ENCODE measurements at places on chromosomes 5 and 9.

DNA sequence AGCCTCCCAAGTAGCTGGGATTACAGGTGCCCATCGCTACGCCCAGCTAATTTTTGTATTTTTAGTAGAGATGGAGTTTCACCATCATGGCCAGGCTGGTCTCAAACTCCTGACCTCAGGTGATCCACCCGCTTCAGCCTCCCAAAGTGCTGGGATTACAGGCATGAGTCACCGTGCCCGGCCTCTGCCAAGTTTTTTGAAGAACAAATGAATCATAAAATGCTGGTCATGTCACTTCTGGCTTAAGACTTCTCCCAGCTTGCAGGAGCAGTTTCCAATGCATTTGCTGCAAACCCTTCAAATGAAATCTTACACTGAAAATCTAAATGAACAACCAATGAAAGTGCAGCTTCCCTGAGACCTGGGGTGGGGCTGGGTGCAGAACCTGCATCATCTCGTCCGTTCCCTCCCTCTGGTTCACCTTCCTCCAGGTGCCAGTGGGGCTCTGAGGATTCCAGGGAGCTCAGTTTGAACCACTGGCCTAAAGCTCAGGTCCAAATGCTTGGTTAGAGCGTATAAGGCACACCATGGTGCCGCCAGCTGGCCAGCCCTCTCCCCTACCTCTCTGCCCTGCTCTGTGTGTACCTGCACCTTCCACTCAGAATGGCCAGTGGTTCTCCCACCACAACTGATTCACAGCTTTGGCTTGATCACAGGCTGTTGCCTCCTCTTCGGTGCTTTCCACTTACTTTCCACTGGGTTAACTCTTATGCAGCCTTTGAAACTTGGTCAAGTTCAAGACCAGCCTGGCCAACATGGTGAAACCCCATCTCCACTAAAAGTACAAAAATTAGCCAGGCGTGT is 39.8 kb upstream of the FUBP3 start:
- no peak for DNase-seq

GRCh38 chr9:101711330-101711941 is 27.0 kb downstream of the GRIN3A start:
- DNase-seq, result no peak

DNA sequence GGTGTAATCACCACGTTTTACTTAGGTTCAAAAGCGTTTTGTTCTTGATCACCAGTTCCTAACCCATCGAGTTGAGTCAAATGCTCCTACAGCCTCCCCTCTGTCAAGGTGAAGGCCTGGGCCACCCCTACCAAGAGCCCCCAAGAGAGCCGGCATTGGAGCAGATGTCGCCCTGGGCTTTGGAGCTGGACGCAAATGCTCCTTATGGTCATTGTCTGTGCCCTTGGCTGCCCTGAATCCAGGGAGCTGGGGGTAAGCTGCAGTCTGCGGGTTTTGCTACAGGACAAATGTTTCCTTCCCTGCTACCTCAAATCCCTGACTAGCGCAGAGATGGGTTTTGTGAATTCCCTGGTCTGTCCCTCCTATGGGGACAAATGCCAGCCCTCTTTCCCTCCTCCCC is 4.9 kb downstream of the RNF183 start:
- no peak for DNase-seq

DNA sequence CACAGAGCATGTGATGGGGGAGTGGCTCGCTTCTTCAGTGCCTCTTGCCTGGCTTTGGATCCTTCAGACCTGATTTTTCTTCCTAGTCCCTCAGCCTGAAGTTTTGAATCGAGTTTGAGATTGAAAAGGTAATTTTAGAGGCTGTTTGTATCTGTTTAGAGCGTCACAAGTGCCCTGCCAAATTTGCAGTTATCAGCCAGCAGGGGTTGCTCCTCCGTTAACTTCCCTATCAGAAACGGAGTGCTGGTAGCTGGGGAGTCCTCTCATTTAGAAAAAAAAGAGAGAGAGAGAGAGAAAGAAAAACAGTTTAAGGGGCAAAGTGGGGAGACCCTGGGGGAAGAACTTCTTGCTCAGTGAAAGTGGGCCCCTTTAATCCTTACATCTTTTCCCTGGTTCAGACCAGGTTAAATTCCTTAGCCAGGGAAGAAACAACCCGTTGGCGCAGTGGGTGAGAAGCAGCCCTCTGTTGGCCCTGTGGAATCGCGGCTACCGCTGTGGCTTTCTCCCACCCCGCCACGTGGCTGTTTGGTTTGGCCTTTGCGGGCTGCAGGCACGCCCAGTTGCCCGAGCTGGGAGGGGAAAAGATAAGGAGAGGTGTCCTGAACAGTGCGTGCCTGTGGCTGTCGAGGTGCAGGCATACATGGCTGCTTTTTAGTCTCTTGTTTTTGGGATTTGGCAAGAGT is 576.7 kb upstream of the ACO1 start:
- DNase-seq, result no peak

GRCh38 chr9:104769655-104770054 is 5.7 kb downstream of the NIPSNAP3B start:
- DNase-seq, result no peak

DNA sequence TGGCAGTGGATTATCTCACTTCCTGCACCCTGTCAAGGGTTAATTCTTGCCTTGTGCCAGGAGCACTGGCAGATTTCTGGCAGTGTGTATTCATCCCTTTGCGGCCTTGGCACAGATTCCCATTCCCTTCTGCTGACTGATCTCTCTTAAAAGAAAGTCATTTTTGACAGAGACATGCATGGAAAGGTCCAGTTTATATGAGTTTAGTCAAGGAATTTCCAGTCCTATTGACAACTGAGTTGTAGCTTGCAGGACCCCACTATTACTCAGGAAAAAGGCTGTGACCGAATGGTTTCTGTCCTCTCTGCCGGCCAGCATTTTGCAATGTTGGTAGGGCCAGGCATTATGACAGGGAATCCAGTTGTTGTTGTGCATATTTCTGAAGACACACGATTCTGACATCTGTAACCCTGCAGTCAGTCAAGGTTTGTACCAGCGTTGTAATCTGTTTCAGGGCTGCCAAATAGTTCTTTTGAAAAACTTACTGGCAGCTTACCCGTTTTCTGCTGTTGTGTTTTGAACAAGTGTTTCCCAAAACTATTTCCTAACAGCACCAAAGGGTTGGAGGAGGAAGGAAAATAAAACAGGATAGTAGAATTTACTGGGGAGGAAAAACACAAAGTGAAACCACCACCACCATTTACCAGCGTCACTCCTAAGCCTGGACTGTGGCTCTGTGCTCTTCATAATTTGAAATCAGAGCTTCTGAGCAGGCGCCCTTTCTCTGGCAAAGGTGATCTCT is 243.4 kb upstream of the KLF4 start:
- DNase-seq, result no peak

GRCh38 chr5:159764283-159765134 is 151.8 kb upstream of the ADRA1B start:
- DNase-seq, result no peak

GRCh38 chr5:172076761-172077244 is 70.4 kb upstream of the FBXW11 start:
- DNase-seq, result no peak

- no peak for DNase-seq
Measured at GRCh38 chr5:166772770-166773169, 1518.7 kb upstream of the WWC1 start.

DNA sequence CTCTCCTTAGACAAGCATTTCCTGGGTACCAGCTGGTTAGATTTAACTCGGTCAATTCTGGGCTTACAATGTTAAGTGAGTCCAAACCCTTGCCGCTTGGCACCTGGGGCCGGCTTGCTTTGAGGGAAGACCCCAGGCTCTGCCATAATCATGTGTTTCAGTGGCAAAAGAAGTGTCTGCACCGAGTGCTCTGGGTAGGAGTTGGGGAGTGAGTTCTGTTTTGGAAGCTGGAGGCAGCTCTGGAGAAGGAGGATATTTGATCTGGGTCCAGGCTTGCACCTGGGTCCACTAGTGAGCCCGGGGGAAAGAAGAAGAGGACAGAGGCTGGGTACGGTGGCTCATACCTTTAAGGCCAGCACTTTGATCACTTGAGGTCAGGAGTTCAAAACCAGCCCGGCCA is 8.4 kb upstream of the OLFM1 start:
- peak; percentile 43 for DNase-seq

DNA sequence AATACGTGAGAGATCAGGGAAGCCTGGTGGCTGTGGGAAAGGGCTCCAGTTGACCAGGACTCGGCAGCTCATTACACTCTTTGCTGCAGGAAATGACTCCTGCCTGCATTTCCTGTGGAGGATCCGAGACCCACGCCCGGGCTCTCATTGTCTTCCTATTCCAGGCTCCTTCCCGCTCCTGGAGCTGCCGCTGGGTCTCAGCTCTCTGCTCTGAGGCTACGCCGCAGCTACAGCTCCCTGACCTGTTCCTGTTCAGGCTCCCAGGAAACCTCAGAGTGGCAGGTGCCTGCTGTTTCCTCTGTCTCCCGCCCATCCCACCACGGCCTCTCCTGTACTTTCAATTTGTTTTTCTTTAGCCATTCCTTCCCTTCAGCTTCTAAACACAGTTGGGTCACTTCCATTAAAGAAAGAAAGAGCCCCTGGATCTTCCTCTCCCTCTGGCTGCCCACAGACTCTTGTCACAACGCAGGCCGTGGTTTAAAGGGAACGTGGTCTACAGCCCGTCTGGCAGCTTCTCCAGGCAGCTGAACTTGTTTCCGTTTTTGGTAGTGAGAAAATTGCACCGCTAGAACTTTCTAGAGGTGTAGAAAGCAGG is 71.5 kb downstream of the IL6ST start:
- DNase-seq, result peak; percentile 68

DNA sequence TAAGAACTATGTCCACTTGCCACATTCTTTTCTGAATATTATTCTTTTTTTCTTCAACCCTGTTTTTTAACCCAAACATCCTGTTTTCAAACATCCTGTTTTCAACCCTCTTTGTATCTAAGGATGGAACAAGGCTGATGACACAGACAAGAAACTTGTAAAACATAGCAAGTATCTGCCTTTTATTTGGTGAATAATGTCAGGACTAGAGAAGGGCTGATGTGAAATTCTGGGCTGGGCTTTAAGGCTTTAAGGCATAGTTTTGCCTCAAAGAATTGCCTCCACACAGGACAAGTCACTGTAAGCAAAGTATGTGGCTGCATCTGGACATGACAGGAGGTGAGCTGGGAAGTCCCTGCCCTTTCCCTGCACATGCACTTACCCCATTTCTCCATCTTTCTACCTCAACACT is 42.5 kb upstream of the RIC1 start:
- no peak for DNase-seq

DNA sequence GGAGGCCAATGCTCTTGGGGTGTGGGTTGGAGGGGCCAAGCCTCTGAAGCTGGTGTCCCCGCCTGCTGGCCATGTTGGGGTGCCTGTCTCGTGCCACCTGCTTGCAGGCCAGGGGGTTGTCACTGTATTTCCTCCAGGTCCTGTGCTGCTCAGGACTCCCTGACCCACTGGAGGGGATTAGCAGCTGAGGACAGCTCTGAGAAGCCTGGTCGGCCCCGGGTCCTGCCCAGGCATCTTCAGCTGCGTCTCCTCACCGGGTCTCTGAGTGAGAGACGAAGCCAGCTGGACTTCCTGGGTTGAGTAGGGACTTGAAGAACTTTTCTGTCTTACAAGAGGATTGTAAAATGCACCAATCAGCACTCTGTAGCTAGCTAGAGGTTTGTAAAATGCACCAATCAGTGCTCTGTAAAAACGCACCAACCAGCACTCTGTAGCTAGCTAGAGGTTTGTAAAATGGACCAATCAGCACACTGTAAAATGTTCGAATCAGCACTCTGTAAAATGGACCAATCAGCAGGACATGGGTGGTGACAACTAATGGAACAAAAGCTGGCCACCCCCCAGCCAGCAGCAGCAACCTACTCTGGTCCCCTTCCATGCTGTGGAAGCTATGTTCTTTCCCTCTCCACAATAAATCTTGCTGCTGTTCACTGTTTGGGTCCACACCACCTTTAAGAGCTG is 20.6 kb upstream of the SLC9A3 start:
- no peak for DNase-seq

DNA sequence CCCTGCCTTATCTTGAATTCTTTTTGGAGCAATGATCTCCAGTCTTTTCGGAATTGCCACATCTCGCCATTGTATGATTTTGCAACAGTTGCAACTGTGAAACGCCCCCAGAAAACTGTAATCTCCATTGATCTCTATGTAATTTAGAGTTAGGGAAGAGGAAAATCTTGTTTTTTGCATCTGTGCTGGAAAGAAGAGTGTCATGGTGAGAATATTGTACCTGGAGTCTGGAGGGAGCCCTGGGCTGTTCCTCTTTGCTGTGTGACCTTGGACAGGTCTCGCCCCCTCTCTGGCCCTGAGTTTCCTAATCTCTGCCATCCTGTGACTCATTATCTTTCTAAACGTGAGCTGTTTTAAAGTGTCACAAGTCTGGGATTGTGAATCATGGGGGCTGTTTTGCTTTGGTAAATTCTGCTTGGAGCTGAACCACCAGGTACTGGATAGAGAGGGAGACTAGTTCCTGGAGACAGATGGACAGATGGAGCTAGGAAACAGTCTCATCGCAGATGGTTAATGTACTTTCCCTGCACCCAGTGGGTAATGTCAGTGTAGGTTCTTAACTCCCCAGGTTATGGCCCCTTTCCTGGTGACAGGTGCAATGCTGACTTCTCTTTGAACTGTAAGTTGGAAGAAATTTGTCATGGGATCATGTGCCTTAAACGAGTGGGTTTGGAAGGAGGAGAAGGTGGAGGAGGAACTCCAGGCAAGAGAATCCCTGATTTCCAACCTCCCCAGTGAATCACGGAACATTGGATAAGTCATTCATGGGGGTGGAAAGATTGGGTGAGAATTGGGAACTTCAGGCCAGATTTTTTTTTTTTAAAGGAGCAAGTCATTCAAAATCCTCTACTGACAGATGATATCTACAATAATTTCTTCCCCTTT is 19.6 kb downstream of the PPARGC1B start:
- DNase-seq, result no peak

DNA sequence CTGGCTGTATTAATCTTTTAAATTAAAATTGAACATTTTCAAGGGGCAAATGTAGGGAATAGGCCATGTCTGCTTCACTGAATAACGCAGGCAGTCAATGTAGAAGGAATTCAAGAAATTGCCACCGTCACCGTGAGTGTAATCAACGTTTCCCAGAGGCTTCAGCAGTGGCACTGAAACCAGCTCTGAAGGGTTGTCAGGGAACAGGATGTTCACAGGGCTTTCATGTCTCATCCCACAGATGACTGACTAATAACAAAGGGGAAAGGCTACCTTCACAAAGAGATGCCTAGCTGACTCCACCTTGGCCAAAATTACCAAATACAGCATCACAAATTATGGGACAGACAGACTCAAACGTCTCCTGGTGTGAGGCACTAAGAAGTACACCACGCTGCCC is 70.4 kb upstream of the SIMC1 start:
- no peak for DNase-seq

- DNase-seq, result no peak
Measured at GRCh38 chr5:37837414-37838032, 2.3 kb downstream of the GDNF start.

- no peak for DNase-seq
Measured at GRCh38 chr9:90097237-90097636, 492.4 kb downstream of the GADD45G start.

DNA sequence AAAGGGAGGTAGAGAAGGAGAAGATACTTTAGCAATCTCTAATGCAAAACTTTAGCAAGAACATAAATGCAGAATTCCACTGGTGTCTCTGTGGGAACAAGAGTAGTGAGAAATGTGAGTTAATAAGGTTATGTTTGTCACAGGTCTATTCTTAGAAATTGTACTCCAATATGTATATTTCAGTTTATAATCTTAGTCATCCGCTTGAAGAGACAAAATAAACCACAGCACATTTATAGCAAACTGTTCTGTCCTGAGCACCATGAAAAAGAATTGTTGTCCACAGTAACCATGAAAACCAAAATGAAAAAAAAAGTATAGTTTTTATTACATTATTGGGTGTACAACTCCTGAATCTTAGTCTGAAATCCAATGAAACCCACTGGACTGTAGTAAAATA is 93.6 kb upstream of the TSLP start:
- DNase-seq, result no peak
